ENCODE measurements at places on chromosomes 5 and 9.

DNA sequence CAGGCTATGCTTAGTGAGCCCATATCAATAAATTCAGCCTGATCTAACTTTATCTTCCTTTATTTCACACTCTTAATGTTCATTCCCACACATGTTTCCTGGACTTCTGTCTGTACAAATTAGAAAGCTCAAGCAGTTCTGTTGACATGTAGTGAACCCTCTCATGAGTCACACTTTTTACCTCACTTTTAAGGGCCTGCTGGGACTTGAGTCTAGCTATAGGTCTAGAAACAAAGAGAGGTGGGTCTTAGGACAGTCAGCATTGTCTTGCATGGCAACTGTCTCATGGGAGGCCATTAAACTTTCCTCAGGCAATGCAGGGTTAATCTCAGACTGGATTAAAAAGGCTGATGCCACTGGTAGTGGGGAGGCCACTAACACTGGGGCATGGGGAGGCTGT is 8.6 kb upstream of the CCNH start:
- no peak for DNase-seq

GRCh38 chr5:56183506-56183905 is 49.6 kb downstream of the ANKRD55 start:
- peak; percentile 59 for DNase-seq

- DNase-seq: no peak
Measured at GRCh38 chr5:103211576-103212561, 46.7 kb upstream of the MACIR start.

GRCh38 chr5:15774632-15775031 is 274.7 kb downstream of the FBXL7 start:
- no peak for DNase-seq

DNA sequence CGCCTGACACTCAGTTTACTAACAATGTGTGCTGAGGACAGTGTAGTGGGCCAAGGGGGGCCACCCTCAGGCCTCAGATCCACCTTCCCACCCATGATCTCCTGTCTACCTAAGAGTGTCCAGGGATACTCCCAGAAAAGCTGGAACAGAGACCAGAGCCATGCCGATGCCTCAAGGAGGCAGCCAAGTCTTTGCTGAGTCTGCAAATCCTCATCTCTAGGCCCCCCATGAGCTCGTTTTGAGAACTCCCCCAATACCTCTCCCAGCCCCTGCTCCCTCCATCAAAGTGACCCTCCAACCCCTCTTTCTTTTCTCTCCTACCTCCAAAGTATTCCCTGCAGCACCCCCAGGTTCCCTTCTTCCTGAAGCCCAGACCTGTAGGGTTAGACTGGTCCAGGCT is 53.5 kb downstream of the PCDH1 start:
- DNase-seq: no peak

GRCh38 chr9:77417566-77417965 is 230.6 kb downstream of the GNA14 start:
- DNase-seq: peak; percentile 83

GRCh38 chr5:25955337-25955736 is 1083.0 kb downstream of the CDH9 start:
- no peak for DNase-seq

- no peak for DNase-seq
Measured at GRCh38 chr5:31656806-31657205, 17.9 kb downstream of the PDZD2 start.

GRCh38 chr5:124747791-124748686 is 1.6 kb upstream of the ZNF608 start:
- DNase-seq: no peak

DNA sequence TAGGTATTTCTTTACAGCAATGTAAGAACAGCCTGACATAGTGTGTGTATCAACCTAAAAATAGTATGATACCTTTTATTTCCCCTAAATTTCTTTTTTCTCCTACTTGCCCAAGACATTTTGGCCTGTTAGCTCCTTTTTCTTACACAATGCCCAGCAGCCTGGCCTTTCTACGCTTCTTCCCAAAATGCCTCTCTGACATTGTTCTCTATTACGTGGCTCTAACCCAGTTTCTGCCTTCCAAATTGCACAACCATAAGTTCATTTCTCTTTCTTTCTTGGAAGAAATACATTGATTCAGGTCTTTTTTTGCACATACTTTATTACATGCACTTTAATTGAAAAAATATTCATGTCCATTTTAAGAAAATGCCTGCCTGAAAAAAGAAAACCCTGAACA is 408.2 kb downstream of the PRR16 start:
- peak; percentile 5 for DNase-seq
